Glutamatergic neuron (in vitro differentiated cells): ENCODE measurements at places on chromosomes 3 and 15. TPM values are rescaled to one million over a fixed set of nuclear protein-coding genes. Genes with fewer than 3 reads are reported as not detected.

DNA sequence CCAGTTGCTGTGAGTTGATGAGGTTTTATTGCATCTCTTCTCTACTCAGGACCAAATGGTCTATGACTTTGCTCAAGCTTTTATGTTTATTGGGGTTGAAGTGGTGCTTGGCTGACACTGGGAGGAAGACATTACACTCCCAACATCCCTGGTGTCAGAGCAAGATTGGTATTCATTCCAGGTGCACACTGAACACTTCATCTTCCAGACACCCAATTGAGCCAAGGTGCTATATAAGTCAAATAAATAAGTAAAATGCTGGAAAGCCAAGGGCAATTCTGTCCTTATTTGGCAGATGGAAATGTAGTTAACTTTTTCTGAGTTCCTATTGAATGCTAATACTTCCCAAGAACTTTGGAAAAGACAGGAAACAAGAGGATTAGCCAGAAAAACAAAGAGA, 53.2 kb upstream of the CDV3 start:
- no peak for DNase-seq

DNA sequence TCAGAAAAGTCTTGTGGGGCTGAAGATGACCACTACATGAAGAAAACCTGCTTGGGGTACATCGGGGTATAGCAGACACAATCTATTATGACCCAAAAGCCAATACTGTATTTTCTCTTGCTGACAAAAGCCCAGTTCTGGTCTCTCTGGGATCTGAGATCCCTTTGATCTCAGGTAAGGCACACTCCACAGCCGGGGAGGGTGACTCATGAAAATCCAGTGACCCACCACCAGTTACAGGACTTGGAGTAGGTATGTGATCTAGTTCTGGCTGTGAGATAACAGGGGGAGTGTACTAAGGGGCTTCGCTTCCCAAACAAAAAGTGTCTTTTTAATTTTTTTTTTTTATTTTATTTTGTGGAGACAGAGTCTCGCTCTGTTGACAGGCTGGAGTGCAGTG, 193.3 kb downstream of the STT3B start:
- no peak for DNase-seq

DNA sequence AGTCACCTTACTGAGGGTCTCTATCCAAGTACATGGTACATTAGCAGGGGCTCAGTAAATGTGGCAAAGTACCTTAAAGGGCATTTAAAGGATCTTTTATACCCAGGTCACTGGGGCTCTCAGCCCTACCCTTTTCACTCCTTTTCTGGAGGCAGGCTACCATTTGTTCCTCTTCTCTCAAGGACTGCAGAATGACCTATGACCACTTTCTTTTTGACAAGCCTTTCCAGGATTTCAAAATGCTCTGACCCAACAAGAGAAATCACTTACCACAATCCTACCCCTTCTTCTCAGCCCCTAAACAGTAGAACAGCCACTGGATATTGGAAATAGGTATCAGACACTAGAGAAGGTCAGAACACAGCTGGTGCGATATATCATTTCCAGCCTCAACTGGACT, 221.8 kb upstream of the TPRG1 start:
- DNase-seq, result no peak

- no peak for DNase-seq
These were observed 34.4 kb downstream of the SLCO3A1 start for GRCh38 chr15:91887921-91888373.

C3orf80 gene
- total RNA-seq, result 0.34 TPM
